Transverse colon (tissue), 4 donors: ENCODE measurements at places on chromosomes 7 and 10. TPM values are rescaled to one million over a fixed set of nuclear protein-coding genes. Genes with fewer than 3 reads are reported as not detected.

- peak; percentile 35 for DNase-seq
Measured at GRCh38 chr10:112332509-112333228, 41.2 kb upstream of the ACSL5 start.

- DNase-seq, result no peak
Measured at GRCh38 chr7:26898891-26899290, 34.5 kb upstream of the SKAP2 start.

DNA sequence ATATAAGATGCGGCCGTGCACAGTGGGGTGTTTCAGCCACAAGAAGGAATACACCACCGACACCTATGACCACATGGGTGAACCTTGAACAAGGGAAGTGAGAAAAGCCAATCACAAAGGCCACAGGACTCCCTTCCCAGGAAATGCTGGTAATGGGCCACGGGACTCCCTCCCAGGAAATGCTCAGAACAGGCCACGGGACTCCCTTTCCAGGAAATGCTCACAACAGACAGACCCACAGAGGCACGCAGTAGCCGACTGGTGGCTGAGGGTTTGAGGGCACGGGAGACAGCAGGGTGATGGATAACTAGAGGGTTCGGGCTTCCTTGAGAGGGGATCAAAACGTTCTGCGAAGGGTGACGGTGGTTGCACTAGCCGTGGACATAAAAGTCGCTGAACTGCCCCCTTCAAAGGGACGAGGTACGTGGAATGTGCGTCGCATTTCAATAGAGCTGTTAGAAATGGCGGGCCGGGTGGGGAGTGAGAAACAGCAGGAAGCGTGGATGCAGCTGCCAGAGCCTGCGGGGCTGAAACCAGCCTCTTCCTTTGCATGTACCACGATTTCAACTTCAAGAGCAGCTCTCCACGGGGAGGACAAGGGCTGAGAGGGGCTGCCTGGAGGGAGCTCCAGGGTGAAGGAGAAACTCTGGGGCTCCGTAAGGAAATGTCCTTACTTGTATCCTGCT is 274.0 kb downstream of the ELFN1 start:
- no peak for DNase-seq

GRCh38 chr7:76383089-76383944 is 24.5 kb upstream of the YWHAG start:
- no peak for DNase-seq

DNA sequence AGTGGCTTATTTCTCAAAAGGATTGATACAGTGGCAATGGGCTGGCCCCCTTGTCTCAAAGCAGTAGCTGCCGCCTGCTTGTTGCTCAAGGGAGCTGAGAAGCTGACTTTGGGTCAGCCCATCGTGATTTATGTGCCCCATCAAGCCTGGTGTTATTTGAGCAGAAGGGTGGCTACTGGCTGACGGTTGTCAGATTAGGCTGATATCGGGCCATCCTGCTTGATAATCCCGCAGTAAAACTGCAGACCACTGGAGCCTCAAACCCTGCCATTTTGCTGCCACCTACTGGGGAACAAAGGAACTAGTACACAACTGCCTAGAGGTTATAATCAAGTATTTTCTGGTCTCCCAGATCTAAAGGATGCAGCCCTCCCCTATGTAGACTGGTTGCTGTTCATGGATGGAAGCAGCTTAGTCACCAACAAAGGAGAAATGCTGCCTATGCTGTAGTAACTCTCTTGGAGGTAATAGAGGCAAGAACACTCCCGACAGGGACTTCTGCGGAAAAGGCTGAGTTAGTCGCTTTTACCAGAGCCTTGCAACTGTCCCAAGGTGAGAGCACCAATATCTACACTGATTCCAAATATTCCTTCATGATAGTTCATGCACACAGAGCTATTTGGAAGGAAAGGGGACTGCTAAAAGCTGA is 65.9 kb upstream of the ZNF92 start:
- DNase-seq, result peak; percentile 8

DPP6 gene
- 4.8 TPM for total RNA-seq

ENO4 gene
- total RNA-seq, result 0.27 TPM
